CD8-positive, alpha-beta memory T cell (primary cell): ENCODE measurements at places on chromosomes 6 and 20. TPM values are rescaled to one million over a fixed set of nuclear protein-coding genes. Genes with fewer than 3 reads are reported as not detected.

GRCh38 chr20:64058536-64058935 is 4.5 kb upstream of the TCEA2 start:
- H3K27ac ChIP-seq = no peak overlapping the region
- H3K27me3 ChIP-seq = no peaks in the 10 kb centered on the region
- H3K4me1 ChIP-seq = peaks cover 16% of the 10 kb centered on the region
- no peak for DNase-seq

DNA sequence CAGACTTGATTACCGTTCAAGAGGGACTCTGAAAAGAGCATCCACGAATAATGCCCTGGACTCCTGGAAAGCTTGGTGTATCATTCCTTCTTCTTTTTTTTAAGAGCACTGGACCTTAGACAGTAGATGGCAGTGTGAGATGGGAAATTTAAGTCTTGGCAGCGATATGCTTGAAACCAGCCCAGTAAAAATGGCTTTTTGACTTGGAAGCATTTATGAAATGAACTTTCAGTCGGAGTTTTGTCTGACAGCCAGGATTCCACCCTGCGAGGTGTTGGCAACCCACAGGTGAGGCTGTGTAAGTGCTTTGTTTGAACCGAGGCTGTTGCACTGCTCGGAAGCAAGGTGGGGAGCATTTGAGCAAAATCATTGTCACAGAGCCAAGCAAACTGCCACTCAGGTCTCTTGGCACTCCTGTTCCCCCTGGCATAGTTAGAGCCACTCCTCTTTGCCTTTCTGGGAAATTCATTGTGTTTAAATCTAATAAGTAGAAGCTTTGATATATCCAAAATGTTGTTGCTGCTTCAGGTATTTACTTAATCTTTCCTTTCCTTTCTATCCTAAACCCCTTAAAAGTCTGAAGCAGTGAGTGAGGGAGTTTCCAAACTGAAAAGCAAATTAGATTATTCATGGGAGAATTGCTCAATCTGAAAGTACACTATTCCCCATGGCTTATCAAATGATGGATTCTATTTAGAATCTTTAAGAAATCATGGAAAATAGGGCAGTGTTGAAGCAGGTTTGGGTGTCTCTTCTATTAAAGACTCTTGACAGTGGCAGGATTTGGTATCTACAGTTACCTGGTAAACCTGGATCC is 272.8 kb upstream of the SLC35B3 start:
- no peak for DNase-seq
- H3K4me1 ChIP-seq = no peaks in the 10 kb centered on the region
- no peaks in the 10 kb centered on the region for H3K27me3 ChIP-seq
- no peak overlapping the region for H3K27ac ChIP-seq

The GTSF1L gene
- not detected for total RNA-seq

DNA sequence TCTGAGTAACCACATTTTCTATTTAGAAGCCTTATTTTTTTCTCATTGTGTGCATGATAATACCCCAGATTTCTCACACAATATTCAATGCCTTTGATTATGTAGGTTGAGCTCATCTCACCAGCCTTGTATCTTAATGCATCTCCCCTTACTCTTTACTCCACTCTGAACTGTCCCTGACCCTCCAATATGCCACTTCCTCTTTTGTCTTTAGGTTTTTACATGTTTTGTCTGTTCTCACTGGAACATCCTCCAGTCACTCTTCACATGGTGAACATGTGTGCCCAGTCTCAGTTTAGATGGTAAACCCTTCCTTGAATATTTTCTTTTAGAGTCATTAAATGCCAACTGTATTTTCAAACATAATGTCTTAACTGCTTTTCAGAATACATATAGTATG is 392.9 kb upstream of the IMPG1 start:
- H3K27me3 ChIP-seq = no peaks in the 10 kb centered on the region
- H3K4me1 ChIP-seq = no peaks in the 10 kb centered on the region
- no peaks in the 10 kb centered on the region for H3K36me3 ChIP-seq
- no peak overlapping the region for H3K27ac ChIP-seq
- DNase-seq = no peak

- no peak overlapping the region for H3K4me3 ChIP-seq
- DNase-seq = no peak
- no peaks in the 10 kb centered on the region for H3K36me3 ChIP-seq
- no peak overlapping the region for H3K27ac ChIP-seq
- H3K27me3 ChIP-seq = no peaks in the 10 kb centered on the region
- no peaks in the 10 kb centered on the region for H3K4me1 ChIP-seq
Measured at GRCh38 chr6:104459543-104459942, 400.2 kb downstream of the HACE1 start.

- H3K4me3 ChIP-seq = no peak overlapping the region
- H3K27me3 ChIP-seq = no peaks in the 10 kb centered on the region
- peaks cover 23% of the 10 kb centered on the region for H3K4me1 ChIP-seq
- peak overlapping the region; percentile 18 for H3K27ac ChIP-seq
- no peaks in the 10 kb centered on the region for H3K36me3 ChIP-seq
Measured at GRCh38 chr20:38883081-38883980, 42.9 kb upstream of the FAM83D start.

The MCHR2 gene
- total RNA-seq = not detected

The SNHG17 gene
- 211 TPM for total RNA-seq

GRCh38 chr6:123480986-123481385 is 155.8 kb downstream of the TRDN start:
- H3K4me1 ChIP-seq = no peaks in the 10 kb centered on the region
- no peak for DNase-seq
- H3K27ac ChIP-seq = no peak overlapping the region
- no peaks in the 10 kb centered on the region for H3K27me3 ChIP-seq

- no peaks in the 10 kb centered on the region for H3K4me1 ChIP-seq
- H3K4me3 ChIP-seq = no peak overlapping the region
- no peaks in the 10 kb centered on the region for H3K36me3 ChIP-seq
- H3K27me3 ChIP-seq = no peaks in the 10 kb centered on the region
- no peak for DNase-seq
Measured at GRCh38 chr20:38272961-38273360, 12.4 kb upstream of the KIAA1755 start.

- DNase-seq = no peak
- no peaks in the 10 kb centered on the region for H3K27me3 ChIP-seq
- no peaks in the 10 kb centered on the region for H3K4me1 ChIP-seq
- H3K36me3 ChIP-seq = no peaks in the 10 kb centered on the region
- H3K27ac ChIP-seq = no peak overlapping the region
- H3K4me3 ChIP-seq = no peak overlapping the region
Measured at GRCh38 chr6:15907914-15908518, 220.9 kb upstream of the MYLIP start.

The SPTLC3 gene
- not detected for total RNA-seq

DNA sequence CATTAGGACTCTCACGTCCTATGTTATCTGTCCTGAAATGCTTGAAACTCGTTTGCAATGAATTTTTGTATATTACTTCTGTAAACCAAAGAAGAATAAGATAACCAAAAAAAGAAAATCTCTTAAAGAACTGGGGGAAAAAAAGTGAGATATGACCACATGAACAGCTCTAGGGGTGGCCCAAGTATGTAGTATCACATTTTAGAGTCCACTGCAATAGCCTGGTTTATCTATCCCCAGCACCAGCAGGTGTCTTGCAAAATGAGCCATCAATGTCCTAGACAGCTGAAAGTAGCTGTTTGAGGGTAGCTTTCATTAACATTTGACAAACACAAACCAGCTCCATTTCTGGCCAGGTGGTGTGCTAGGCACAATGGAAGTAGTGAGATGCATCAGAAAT is 102.8 kb downstream of the PXDC1 start:
- no peak overlapping the region for H3K4me3 ChIP-seq
- no peaks in the 10 kb centered on the region for H3K27me3 ChIP-seq
- no peak for DNase-seq
- H3K36me3 ChIP-seq = no peaks in the 10 kb centered on the region
- H3K4me1 ChIP-seq = no peaks in the 10 kb centered on the region

The ARHGAP40 gene
- not detected for total RNA-seq

The PKHD1 gene
- total RNA-seq = not detected

The ADTRP gene
- 3.2 TPM for total RNA-seq

The IRF4 gene
- total RNA-seq = 700 TPM

DNA sequence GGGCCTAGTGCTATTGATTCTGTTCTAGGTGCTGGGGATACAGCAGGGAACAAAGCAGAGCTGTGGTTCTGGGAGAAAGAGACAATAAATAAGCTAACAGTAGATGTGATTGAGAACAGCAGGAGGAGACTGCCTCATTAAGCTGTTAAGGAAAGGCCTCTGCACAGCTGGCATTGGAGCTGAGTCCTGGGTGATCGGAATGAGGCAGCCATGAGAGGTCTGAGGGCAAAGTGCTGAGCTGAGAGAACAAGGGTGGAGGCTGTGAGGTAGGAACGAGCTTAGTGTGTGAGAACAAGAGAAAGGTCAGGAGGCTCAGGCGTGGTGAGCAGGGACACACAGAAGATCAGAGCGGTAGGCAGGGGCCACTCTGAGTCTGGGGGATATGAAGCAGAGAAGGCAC is 18.3 kb downstream of the DDX27 start:
- H3K36me3 ChIP-seq = peaks cover 63% of the 10 kb centered on the region
- H3K27me3 ChIP-seq = no peaks in the 10 kb centered on the region
- H3K4me3 ChIP-seq = no peak overlapping the region
- H3K4me1 ChIP-seq = no peaks in the 10 kb centered on the region

GRCh38 chr20:62368976-62369814 is 2.1 kb upstream of the LAMA5 start:
- H3K4me1 ChIP-seq = peaks cover 18% of the 10 kb centered on the region
- H3K27ac ChIP-seq = no peak overlapping the region
- no peak overlapping the region for H3K4me3 ChIP-seq
- DNase-seq = no peak

- no peaks in the 10 kb centered on the region for H3K36me3 ChIP-seq
- no peak overlapping the region for H3K4me3 ChIP-seq
- no peak for DNase-seq
- no peak overlapping the region for H3K27ac ChIP-seq
- H3K27me3 ChIP-seq = no peaks in the 10 kb centered on the region
Measured at GRCh38 chr6:20919677-20920385, 385.6 kb downstream of the CDKAL1 start.

The SNAP25 gene
- not detected for total RNA-seq

The RNF182 gene
- total RNA-seq = not detected

DNA sequence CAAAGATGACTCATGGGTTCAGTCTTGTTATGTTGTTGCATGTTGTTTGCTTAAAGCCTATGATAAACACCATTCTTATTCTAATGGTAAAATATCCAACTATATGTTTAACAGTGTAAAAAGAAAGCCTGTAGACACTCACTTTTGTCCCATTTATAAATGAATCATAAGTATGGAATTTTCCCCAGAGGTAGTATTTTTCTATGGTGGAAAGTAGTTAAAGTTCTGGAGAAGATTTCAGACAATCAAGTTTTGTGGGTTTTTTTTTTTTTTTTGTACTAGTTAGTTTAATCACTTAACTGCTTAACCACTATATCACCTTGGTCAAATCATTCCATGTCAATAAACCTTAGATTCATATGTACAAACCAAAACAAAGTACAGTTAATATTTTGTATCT is 35.8 kb downstream of the PTCHD4 start:
- H3K36me3 ChIP-seq = no peaks in the 10 kb centered on the region
- no peak overlapping the region for H3K4me3 ChIP-seq
- no peaks in the 10 kb centered on the region for H3K4me1 ChIP-seq
- DNase-seq = no peak

GRCh38 chr6:157162766-157163433 is 160.4 kb downstream of the TMEM242 start:
- no peaks in the 10 kb centered on the region for H3K36me3 ChIP-seq
- H3K4me3 ChIP-seq = no peak overlapping the region
- H3K27me3 ChIP-seq = no peaks in the 10 kb centered on the region

The DEFB132 gene
- not detected for total RNA-seq

- no peaks in the 10 kb centered on the region for H3K27me3 ChIP-seq
- no peak overlapping the region for H3K27ac ChIP-seq
- no peak overlapping the region for H3K4me3 ChIP-seq
Measured at GRCh38 chr20:20939006-20939405, 167.2 kb downstream of the LINC00237 start.

The THBS2 gene
- total RNA-seq = not detected

The MEI4 gene
- total RNA-seq = not detected
